Activated CD8-positive, alpha-beta T cell treated with anti-CD3 and anti-CD28 coated beads for 36 hours (primary cell): ENCODE measurements at places on chromosomes 3 and 15. TPM values are rescaled to one million over a fixed set of nuclear protein-coding genes. Genes with fewer than 3 reads are reported as not detected.

Gene PPP1R14D
- not detected for total RNA-seq

Gene C3orf49
- not detected for total RNA-seq

GRCh38 chr15:72155003-72155621, 36.9 kb downstream of the SENP8 start:
- DNase-seq, result no peak

DNA sequence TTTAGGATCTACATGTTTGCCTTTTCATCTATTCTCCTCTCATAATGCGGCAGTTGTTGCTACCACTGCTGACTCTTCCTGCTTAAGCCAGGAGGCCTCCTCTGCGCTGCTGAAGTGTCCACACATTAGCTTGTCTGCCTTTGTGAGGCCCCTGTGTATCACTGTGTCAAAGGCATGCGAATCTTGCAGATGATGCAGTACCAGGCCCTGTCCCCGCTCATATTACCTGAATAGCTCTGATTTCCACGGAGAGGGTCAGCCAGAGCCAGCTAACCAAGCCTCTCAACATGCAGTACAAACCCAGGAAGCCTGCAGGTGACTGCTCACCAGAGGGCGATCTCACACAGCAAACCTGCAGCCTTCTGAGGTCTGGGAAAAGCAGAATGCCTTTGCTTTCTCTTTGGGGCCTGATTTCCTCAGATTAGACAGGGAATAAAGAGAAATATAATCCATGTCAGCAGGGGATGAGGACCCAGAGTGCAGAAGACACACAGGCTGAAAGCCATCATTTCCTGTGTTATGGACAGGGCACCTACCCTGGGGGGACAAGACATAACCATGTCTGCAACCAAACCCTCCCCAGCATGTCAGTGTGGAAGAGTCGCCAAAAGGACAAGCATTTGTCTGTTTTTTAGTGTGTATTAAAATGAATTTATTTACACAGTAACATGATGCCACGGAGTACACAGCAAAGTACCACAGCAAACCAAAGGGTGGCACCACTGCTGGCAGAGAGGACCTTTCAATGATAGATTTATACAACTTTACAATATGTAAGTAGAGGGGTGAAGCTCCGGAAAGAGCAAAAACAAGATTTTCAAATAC, 36.8 kb upstream of the TSPAN3 start:
- DNase-seq, result peak; percentile 65

GRCh38 chr3:157139938-157140534, 19.9 kb downstream of the CCNL1 start:
- no peak for DNase-seq

- no peak for DNase-seq
These were observed 377.3 kb upstream of the SEMA6D start for GRCh38 chr15:47339800-47340570.

DNA sequence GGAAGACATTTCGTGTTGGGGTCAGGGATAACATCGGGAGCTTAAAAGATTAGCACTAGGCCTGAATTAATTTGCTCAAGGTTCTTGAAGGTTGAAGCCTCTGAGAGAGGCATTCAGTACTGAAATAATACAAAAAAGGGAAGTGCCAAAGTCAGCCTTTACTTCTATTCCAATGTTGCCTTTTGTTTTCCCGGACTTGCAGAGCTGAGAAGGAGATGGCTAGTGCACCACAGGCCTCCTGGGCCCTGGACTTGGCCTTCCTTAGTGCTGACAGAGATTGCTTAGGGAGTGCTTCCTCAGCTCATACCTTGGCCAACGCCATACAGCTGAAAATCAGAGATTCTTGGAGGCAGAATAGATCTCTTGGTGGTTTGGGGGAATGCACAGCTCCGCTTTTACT, 333.6 kb upstream of the TBL1XR1 start:
- no peak for DNase-seq

GRCh38 chr3:159821736-159822135, 166.9 kb upstream of the IL12A start:
- no peak for DNase-seq

DNA sequence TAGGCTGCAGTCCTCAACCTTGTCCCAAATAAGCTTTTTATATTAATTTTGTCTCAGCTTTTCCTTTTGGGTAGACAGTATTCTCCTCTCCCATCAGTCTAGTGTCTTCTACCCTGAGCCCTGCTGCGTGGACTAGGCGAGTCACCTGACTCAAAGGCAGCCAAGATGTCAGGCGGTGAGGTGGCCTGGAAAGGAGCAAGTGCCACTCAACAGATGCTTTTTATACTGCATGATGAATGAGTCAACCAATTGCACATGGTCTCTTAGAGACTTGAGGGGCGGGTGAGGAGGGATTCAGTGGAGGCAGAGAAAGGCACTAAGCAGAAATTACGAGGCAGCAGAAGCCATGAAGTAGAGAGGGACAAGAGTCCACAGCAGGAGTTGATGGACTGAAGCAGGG, 95.9 kb downstream of the FRMD4B start:
- DNase-seq, result no peak

- no peak for DNase-seq
These were observed 656.8 kb upstream of the SGO1 start for GRCh38 chr3:20842594-20843436.

DNA sequence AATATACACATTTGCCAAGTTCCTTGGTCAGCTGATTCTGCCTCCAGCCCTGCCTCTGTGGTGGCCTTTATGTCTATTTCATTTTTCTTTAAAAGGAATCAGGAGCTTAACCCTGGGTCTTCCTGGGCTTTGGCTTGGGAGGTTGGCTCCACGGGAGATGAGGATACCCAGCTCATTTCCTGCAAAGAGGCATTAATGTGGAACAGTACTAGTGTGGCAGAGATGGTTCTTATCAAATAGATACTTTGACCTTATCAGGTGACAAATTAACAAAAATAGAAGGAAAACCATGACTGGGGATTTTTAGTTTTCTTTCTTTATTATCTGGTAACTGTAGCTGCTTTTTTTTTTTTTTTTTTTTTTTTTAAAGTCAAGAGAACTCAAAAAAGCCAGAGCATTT, 42.8 kb downstream of the BBS4 start:
- DNase-seq, result no peak
